Activated naive CD4-positive, alpha-beta T cell (primary cell): ENCODE measurements at places on chromosomes 11 and 22.

- no peak for DNase-seq
Measured at GRCh38 chr11:126481303-126481680, 125.8 kb downstream of the ST3GAL4 start.

DNA sequence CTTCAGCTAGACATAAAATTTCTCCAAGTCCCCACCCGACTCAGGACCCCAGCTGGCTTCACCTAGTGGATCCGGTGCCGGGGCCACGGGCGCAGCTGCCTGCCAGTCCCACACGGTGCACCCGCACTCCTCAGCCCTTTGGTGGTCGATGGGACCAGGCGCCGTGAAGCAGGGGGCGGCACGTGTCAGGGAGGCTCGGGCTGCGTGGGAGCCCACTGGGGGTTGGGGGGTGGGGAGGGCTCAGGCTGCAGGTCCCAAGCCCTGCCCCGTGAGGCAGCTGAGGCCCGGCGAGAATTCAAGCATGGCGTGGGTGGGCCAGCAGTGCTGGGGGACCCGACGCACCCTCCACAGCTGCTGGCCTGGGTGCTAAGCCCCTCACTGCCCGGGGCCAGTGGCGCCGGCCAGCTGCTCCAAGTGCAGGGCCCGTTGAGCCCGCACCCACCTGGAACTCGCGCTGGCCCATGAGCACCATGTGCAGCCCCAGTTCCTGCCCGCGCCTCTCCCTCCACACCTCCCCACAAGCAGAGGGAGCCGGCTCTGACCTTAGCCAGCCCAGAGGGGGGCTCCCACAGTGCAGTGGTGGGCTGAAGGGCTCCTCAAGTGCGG is 747.0 kb downstream of the FAM181B start:
- no peak for DNase-seq

GRCh38 chr11:16404781-16405285 is 48.5 kb upstream of the SOX6 start:
- no peak for DNase-seq

GRCh38 chr11:67356864-67357561 is 3.7 kb upstream of the POLD4 start:
- DNase-seq, result no peak

GRCh38 chr11:26225646-26226045 is 106.3 kb upstream of the ANO3 start:
- DNase-seq, result no peak

- no peak for DNase-seq
Measured at GRCh38 chr11:57638005-57638781, 11.5 kb downstream of the YPEL4 start.
